ENCODE measurements at places on chromosomes 7 and 10.
A peak's percentile ranks its signal among the peaks of the same experiment; 100 is the strongest.

DNA sequence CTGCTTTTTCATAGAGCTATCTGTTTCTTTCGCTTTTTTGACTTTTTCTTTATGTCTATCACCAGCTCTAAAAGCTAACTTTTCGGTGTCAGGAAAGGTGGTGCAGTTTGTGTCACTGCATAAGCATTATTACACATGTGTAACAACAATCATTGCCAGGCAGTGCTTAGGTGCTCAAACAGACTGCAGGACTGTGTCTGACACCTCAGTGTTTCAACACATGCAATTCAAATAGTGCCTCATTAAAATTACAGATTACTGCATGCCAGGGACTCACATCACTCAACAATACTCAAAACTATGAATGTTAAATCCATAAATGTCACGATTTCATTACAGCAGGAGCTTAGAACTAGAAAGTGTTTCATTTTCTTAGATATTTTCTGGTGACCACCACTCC lies 265.3 kb upstream of the SMIM30 start:
- DNase-seq, result no peak

DNA sequence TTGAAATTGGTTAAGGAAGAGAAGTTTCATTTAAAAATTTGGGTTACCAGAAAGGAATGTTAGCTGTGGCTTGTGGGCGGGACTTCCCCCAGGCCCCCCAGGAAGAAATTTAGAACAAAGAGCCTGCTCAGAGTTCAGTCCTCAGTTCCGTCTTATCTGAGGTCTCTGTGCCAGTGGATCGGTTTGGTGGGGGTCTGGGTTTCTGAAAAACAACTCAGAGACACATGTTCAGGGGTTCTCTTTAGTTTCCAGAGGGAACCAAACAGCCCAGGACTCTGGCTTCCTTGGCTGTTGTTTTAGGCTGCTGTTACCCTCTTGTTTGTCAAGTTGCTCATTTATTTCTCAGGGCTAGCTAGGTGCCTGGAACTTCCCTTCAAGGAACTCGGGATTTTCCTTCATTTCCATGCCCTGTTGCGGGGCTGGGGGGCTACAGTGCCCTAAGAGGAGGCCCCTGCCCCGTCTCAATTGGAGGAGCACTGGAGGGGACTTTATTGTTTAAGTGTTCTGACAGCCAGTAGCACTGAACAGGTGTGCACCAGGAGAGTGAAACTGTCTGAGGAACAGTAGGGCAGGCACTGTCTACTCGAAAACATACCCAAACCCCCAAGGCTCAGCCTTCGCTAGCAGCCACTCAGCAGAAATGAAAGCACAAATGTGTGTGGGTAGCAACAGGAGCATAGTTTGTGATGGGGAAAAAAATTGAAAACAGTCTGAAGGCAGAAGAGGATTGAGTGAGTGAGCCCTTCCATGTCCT lies 59.9 kb downstream of the ALOX5 start:
- DNase-seq, result no peak

- no peak for DNase-seq
Measured at GRCh38 chr10:15451137-15452094, 80.3 kb upstream of the FAM171A1 start.

DNA sequence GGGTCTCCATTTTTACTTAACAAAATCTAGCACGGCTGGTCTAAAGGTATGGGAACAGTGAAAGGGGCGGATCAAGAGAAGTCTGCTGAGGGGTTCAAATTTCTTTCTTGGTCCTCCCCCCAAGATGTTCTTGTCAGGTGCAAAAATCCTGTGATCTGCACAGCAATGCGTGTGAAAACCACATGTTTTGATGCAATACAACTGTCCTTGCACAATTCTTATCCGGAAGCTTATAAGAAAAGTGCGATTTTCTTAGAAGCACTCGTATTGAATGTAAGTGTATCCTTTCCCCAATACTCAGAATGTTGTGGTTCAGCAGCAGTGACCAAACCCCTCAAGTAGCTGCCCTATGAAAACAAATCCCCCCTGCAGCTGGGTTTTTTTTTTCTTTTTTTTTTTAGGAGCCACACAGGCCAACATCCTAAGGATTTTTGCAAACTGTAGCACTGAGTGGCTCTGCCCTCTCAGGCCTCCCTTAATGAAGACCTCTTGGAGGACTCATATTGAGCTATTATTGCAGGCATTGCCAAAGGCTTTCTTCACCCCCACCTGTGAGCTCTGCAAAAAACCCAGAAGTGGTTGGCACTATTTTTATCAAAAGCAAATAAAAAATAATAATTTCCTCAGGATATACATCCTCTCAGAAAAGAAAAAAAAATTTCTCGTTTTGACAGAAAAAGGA lies 151.9 kb upstream of the ITGB1 start:
- DNase-seq, result no peak

- DNase-seq, result no peak
Measured at GRCh38 chr7:7977774-7978173, 9.2 kb downstream of the GLCCI1 start.

DNA sequence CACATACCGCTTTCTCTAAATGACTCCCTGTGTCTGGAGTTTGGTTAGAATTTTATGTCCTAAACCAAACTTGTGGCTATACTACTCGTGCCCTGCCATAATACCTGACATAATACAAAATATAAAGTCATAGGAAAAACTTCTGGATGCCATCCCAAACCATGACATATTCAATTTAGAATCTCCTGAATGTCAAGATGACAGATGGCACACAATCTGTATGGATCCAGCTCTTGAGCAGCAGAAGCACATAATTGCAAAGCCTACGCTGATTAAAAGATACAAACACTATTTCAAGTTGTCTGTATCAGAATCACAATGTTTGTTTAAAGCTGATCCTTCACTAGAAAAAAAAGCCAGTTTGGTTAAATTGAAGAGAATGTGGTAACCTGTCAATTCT lies 22.4 kb upstream of the CDC14C start:
- no peak for DNase-seq

DNA sequence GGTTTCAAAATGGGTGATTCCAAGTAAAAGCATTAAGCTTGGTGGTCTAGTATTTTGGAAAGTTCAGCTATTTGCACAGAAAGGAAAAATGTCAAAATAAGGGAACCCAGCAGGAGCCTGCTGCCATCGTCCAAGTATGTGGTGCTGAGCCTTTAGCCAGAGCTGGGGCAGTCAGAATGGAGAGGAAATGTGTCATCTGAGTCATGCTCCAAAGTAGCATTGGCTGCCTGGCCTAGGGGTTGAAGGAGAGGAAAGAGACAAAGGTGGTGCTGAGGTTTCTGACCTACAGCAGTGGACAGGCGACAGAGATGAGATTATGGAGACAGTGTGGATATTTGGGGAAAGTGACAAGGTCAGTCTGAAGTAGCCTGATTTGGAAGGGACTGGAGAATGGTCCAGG lies 103.9 kb downstream of the PLCE1 start:
- no peak for DNase-seq

DNA sequence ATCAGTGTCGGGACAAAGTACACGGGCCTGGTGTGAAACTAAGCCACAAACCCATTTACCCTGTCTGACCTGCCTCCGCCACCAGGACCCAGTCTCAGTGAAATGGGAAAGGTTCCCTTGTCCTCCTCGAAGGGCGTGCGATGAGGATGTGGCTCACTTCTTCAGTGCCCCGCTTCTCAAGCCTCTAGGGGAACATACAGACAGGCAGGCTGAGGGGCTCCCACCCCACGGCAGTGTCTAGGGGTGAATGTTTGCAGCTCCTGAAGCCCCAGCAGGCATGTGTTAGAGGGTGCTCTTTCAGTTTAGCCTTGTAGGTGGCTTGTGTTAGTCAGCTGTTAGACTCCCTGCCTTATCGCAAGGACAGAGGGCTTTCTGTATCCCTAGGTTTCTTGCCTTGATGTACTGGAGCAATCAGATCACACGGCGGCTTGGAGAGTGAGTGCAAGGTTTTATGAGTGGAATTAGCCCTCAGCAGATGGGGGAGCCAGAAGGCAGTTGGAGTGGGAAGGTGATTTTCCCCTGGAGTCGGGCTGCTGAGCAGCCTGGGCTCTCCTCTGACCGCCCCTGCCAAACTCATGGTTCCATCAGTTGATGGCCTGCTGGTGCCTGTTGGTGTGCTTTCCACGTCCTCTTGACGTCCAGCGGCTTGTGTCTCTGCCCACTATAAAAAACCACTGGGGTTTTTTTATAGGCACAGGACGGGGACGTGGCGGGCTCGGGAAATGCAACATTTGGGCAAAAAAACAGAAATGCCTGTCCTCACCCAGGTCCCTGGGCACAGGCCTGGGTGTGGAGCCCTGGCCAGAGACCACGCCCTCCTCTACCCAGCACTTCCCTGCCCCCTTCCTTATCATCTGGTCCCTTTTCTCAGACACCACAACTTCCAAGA lies 759 bp downstream of the NUDT1 start:
- peak; percentile 31 for DNase-seq

- no peak for DNase-seq
Measured at GRCh38 chr10:126405239-126405775, 17.0 kb upstream of the ADAM12 start.

- no peak for DNase-seq
Measured at GRCh38 chr10:47077386-47077785, 166.2 kb downstream of the PTPN20 start.

GRCh38 chr7:155232911-155233310 lies 64.8 kb upstream of the INSIG1 start:
- no peak for DNase-seq

GRCh38 chr10:99809931-99810615 lies 27.6 kb downstream of the ABCC2 start:
- DNase-seq, result no peak

All from activated B cell treated with CpG ODN at 0.5 μM for 24 hours (primary cell).